ENCODE measurements at places on chromosomes 6 and 20.

DNA sequence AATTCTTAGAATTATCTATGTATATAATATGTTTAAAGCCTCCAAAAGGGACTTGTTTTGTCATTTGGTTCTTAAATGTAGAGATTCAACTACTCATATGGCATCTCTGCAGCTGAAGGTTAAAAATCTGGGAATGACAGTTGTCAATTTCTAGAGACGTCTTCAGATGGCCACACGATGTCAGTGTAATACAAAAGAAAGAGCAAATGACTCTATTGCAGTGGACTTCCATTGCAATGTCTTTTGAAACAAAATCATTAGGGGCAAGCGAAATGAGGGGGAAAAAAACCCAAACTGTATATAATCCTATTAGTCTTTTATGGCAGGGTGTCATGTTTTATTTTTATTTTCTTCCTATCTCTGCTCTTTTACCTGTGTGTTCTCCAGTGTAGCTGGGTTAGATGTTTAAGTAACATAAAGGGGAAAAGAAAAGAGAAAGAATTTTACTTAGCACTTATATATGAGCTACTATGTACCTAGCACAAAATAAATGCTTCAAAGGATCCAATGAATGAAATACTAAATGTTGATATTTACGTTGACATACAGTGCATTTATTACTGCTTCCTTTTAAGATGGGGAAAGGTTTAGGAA is 26.2 kb downstream of the CCN2 start:
- DNase-seq, result peak; percentile 65

GRCh38 chr6:17015144-17015543 is 86.7 kb upstream of the STMND1 start:
- peak; percentile 94 for DNase-seq

GRCh38 chr6:9140172-9140571 is 704.8 kb upstream of the SLC35B3 start:
- DNase-seq, result no peak

- DNase-seq, result no peak
Measured at GRCh38 chr20:43988451-43988850, 73.8 kb downstream of the TOX2 start.

GRCh38 chr6:142693441-142693840 is 251.5 kb downstream of the HIVEP2 start:
- peak; percentile 67 for DNase-seq

- DNase-seq, result no peak
Measured at GRCh38 chr6:70415247-70415646, 1.9 kb downstream of the FAM135A start.

DNA sequence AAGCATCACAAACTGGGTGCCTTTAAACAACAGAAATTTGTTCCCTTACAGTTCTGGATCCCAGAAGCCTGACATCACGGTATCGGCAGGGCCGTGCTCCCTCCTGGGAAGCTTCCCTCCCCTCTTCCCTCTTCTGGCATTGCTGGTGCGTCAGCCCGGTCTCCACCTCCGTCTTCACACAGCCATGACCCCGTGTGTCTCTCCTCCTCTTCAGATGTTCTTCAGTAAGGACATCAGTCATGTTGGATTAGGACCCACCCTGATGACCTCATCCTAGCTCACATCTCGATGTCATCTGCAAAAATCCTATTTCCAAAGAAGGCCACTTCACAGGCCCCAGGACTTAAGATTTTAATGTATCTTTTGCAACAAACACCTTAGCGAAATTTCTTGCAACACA is 38.4 kb upstream of the TBXT start:
- no peak for DNase-seq

DNA sequence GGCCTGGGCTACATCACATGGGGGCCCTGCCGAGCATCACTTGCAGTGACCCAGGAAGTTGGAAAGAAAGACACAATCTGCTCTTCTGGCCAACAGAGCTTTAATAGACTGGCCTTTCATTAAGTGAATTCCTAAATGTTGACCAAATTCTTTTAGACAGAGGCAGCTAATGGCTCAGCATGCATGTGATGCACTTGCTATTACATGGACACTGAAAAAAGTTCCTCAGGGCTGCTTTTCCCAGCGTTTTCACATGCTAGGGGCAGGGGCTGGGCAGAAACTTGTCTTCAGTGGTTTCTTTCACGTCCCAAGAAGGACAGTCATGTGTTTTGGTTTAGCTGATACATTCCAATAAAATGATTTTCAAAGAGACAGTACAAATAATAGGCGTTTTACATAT is 651.0 kb upstream of the SLC35B3 start:
- DNase-seq, result peak; percentile 14

GRCh38 chr6:40630488-40630887 is 43.3 kb upstream of the LRFN2 start:
- DNase-seq, result no peak

- DNase-seq, result no peak
Measured at GRCh38 chr20:8012724-8013123, 6.8 kb downstream of the TMX4 start.

GRCh38 chr6:138253731-138254130 is 35.4 kb upstream of the PBOV1 start:
- no peak for DNase-seq

DNA sequence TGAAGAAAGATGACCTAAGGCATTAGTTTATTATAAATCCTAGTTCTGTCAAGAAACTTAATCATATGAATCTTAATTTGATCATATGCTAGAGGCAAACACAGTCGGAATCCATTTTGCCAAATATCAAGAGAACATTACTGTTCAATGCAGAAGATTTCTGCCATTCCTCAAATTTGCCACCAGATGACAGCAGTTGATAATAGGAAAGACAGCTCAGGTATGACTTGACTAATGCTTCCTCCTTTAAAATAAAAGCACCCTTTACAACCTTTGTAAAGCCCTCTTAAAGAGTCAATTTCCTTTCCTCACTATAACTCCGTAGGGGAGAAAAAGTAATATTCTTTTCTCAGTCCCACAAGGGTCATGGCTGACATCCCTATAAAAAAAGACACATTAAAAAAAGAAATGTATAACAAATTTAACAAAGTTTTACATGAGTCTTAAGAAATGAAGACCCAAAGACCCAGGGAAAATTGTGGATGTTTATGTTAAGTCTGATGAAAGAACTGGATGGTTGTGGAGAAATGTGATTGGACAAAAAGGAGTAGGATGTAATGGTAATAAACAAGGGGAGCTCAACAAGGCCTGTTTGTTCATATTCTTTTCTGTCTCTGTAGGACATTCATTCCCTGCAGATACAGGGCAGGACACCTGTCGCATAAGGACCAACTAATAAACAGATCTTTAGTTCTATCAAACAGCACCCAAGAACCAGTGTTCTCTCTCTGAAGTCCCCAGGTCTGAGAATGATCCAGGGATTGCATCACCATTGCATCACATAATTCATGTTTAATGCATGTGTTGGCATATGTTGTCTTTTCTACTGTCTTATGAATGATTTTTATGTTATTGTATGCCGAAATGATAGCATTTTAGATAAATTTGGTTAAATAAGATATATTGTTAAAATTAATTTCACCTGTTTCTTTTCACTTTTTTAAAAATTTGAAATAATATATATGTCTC is 23.0 kb upstream of the IL17A start:
- DNase-seq, result peak; percentile 10

DNA sequence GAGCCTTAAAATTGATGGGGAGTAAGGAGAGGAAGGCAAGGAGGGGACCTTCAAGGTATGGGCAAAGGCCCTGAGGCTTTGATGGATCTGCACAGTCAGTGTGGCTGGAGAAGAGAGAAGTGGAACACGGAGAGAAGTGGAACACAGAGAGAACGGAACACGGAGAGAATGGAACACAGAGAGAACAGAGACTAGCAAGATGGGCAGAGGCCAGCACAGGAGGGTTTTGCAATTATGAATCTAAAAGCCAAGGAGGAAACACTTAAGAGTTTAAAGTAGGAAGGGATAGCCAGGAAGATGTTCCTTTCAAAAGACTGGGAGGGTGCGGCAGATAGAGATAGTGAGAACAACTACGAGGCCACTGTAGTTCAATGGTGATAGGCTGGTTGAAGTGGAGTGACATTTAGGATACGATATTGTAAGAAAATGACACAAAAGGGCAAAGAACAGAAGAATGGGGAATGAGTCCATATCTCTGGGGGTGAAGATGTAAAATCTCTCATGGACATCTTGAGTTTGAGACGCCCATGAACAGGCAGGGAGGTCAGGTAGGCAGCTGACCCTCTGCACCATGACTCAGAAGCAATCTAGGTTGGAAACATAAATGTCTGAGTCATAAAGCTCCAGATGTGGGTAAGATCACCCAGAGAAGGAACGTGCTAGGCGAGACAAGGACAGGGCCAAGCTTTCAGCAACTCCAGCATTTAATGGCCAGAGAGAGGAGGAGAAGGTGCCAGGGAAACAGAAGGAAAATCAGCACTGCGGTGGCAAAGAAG is 25.4 kb downstream of the ZMYND8 start:
- DNase-seq, result peak; percentile 78

DNA sequence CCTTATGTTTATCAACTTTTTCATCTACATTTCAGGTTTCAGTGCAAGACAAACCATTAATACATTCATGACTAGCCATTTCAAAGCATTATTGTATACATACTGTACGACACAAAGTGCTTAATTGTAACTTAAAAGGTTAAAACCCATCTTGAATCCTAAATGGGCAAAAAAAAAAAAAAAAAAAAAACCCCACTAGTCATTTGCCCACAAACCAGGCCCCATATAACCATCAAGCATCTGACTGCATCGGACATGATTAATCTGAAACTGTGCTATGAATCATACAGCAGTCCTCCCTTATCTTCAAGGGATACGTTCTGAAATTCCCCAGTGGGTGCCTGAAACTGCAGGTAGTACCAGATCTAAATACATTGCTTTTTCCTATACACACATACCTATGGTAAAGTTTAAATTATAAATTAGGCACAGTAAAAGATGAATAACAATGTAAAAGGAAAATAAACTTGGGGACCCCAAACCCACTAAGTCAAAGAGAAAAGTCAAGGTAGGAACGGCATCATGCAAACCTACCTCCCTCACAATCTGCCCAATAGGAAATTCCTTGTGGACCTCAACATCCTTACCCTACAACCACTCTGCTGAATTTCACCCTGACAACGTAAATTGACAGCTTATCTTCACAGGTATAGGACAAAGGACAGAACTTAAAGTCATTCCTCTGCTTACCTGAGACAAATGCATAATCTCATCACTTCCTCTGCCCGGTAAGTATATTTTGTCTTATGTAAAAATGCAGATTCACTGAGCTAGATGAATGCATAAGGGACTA is 14.3 kb downstream of the B4GALT5 start:
- DNase-seq, result peak; percentile 74

DNA sequence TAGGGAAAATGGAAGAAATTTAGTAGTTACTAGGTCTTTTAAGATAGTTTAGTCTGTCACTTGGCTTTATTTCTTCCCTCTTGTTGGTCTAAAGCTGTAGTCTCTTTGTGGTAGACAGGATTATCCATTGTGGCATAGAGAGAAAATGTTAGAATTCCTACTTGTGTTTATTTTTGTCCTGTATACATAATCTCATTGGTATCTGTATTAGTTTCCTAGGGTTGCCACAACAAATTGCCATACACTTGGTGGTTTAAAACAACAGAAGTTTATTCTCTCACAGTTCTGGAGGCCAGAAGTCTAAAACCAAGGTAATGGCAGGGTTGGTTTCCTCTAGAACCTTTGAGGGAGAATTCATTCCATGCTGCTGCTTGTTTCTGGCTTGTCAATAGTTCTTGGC is 119.4 kb downstream of the ZFAND3 start:
- no peak for DNase-seq

- no peak for DNase-seq
Measured at GRCh38 chr20:23294166-23294565, 56.4 kb upstream of the NXT1 start.

DNA sequence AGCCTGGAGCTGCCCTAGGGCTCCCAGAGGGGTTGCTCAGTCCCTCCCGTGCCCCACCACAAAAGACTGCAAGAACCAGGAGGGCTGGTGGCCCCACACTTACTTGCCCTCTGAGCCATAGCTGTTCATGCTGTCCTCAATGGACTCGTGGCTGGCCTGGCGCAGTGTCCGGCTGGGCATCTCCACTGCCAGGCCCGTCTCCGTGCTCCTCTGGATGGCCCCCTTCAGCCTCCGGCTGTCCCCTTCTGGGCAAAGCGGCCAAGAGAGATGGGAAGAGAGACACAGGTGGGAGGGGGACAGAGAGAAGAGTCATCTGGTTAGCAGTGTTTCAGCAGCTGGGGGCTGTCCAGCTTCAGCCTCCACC is 25.5 kb downstream of the KCNK15 start:
- DNase-seq, result no peak

DNA sequence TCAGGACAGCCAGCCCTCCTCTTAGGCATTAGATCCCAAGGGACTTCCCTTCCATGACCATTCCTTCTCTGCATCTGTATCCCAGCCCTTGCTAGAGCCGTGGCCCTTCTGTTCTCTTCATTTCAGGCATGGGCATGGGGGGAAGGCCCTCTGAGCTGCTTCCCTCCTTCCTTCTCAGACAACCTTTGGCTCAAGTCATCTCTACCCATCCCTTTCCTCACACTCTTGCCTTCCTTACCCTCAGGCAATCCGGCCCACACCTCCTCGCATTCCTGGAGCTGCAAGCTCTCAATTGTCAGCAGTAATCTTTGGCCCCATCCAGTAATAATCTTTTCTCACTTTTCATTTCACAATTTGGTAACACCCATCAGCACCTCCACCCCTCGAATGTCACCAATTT is 426.9 kb upstream of the JARID2 start:
- DNase-seq, result no peak

DNA sequence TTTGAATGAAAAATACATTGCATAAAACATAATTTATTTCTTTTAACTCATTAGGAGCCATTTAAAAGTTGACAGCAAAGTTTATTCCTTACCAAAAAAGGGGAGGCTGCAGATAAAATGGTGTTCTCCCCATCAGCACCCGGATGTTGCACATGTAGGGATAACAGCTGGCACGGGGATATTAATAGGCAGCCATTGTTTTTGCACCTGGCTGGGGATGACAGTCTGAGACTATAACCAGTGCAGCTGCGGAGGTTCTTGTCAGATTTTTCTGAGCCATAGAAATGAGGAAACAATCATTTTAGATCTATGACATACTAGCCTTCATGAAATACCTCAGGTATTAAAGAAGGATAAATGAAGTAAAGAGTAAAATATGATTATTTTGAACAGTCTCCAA is 20.1 kb upstream of the HECA start:
- DNase-seq, result no peak

- DNase-seq, result no peak
Measured at GRCh38 chr20:51262240-51262639, 239.3 kb upstream of the KCNG1 start.
